Activated T-cell treated with anti-CD3 and anti-CD28 coated beads for 4 hours (primary cell): ENCODE measurements at places on chromosomes 5 and 9.

DNA sequence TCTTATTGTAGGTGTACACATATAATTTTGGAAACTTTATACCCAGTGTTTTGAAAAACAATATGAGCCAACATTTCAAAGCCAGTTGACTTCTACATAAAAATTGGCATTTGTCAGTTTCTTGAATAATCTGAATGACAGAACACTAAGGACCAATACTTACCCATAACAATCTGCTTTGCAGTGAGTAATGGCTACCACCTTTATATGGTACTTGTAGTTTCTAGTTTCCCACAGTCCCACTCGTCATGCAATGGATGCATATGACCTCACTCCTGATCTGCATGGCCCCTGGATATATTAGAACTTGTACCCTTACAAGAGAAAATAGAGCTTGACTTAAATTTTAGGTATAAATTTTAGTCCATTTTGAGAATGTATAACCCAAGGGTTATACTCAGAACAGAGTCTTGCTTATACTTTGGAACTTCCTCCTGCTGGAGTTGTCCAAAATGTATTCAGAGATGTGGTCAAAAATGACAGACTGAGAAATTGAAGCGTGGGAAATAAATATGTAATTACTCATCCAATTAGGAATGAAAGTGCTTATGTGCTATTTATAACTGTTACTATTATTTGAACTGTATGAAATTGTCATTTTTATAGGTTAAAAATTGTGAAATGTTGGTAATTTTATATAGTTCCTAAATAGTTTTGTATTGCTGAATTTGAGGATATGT, 19.5 kb downstream of the XRCC4 start:
- no peak for DNase-seq

- DNase-seq: no peak
Measured at GRCh38 chr9:94875300-94876020, 149.0 kb downstream of the AOPEP start.

DNA sequence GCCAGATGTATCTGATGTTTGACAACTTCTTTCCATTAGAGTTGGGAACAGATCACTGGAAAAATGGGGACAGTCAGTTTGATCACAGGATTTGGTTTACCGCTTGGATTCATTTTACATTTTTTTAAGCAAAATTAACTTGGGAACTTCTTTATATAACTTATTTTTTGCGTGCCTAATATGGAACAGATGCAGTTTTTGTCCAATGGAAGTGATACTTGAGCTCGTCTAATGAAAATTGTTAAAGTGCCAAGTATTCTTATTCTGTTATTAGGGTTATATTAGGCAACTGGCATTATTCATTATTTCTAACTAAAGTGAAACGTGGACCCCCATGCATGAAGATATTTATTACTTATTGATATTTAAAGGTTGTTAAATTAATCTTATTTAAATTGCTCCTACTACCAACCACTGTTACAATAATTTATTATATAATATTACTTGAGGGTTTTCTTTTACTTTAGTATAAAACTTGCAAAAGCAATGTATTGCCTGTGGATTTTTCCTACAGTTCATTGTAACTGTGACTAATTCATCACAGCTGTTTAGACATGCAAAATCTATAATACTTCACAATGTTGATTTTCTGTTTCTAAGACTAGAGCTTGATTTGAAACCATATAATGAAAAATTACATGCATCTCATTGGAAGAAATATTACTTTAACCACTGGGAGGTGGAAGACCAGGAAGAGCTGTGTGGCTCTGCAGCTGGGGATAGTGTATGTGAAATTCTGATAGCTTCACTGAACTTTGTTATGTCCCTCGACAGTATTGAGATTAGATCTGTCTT, 787.3 kb upstream of the WWC1 start:
- DNase-seq: no peak

GRCh38 chr9:129612815-129613519, 7.9 kb downstream of the C9orf50 start:
- DNase-seq: no peak

DNA sequence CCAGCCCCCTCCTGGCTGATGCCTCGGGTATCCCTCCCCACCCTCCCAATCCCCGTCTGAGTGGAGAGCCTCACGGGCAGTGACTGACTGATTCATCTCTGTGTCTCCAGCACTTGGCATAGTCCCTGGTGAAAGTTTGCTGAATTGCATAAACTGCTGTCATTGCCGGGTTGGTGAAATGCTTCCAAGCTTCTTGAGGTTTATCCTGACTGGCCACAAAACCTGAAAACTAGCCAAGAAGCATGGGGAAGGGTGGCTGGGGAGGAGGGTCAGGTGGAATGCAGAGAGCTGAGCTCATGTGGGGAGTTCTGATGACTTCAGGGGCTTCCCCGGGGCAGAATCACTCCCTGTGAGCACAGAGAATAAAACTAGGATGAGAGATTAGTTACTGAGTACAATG, 56.9 kb upstream of the GGTA1 start:
- no peak for DNase-seq

DNA sequence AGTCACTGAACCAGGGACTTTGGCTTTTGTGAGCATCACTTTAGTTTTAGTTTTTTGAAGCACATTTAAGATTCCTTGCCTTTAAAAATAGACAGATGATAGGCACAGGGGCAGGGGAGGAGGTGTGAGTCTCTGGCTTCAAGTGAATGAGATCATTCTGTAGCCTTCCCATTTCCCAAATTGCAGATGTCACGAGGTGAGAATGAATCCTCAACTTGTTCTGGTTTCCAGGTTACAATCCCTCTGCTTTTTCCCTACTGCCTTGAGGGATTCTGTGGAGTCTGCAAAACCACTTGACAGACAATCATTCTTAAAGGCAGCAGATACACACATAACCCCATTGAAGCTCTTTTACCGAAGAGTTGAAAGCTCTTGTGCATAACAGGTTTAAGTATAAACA, 332.4 kb downstream of the DMAC1 start:
- DNase-seq: no peak

- no peak for DNase-seq
Measured at GRCh38 chr5:146390469-146390868, 51.8 kb downstream of the POU4F3 start.

- no peak for DNase-seq
Measured at GRCh38 chr9:75609401-75609800, 281.1 kb upstream of the PCSK5 start.

DNA sequence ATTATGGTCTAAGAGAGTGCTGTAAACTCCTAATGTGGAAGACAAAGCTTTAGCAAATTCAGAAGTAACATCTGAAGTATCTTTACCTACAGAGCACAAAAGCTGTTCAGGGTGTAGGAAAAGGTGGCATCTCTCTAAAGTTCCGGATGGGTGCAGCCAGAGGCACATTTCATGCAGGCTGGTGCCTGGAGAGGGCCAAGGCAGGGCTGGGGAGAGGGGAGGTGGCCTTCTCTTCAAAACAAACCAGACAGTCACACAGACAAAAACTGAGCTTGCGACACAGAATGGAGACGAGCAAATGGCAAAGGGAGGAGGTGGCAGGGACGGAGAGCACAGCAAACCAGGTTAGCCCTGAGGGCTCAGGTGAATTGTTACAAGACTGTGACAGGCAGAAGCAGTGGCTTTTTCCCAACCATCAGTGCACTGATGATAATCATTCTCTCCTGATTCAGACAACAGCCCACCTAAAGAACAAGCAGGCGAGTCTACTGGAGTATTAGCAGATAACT, 121.5 kb upstream of the PCA3 start:
- DNase-seq: no peak

- no peak for DNase-seq
Measured at GRCh38 chr5:160161626-160162025, 42.4 kb upstream of the PWWP2A start.

GRCh38 chr5:31382051-31382878, 149.6 kb downstream of the DROSHA start:
- DNase-seq: no peak

DNA sequence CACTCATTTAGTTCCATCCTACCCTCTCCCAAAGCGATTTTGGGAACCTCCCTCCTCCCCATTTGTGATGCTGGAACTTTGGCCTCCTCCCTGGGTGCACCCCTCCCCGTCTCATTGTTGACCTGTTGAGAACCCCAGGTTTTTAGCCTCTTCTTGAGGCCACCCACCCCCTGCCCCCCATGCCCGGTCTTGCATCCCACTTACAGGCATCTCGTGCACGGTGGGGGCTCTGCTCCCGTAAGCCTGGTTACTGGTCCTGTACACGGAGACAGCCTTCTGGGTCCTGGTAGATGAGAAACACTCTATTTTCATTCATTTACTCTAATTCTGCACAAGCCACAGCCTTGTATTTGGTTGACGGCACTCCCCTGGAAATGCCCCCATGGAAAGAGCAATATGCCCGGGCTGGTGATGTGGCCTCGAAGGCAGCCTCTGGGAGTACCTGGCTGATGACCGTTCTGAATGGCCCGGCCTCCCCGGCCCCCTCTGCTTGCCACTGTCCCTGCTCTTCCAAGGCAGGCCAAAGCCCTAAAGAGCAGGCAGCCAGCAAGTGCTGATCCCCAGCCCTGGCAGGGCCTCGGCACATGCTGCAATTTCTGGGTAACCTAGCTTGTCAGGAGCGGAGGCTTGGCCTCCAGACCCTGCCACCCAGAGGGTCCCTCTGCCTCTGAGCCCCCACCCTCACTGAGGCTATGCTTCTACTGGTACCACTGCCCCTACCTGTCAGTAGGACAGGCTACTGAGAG, 1.9 kb upstream of the MRPS2 start:
- DNase-seq: no peak

- no peak for DNase-seq
Measured at GRCh38 chr5:149608936-149609545, 27.7 kb downstream of the ARHGEF37 start.

DNA sequence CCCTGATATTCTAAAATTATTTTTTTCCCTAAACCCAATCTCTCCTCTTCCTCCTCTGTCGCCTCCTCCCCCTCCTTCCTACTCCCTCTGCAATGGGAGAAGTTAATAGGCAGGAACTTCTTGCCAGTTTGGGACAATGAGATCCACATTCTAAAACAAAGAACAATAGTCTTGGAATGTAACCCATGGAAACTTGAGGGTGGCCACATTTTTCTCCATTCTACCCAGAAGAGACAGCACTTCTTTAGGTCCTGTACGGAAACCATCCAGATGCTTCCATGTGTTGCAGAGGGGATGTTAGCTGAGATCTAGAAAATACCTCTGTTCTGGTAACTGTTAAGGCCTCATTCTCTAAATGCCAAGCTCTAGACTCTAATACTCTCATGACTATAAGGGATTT, 10.0 kb downstream of the SPARC start:
- no peak for DNase-seq

DNA sequence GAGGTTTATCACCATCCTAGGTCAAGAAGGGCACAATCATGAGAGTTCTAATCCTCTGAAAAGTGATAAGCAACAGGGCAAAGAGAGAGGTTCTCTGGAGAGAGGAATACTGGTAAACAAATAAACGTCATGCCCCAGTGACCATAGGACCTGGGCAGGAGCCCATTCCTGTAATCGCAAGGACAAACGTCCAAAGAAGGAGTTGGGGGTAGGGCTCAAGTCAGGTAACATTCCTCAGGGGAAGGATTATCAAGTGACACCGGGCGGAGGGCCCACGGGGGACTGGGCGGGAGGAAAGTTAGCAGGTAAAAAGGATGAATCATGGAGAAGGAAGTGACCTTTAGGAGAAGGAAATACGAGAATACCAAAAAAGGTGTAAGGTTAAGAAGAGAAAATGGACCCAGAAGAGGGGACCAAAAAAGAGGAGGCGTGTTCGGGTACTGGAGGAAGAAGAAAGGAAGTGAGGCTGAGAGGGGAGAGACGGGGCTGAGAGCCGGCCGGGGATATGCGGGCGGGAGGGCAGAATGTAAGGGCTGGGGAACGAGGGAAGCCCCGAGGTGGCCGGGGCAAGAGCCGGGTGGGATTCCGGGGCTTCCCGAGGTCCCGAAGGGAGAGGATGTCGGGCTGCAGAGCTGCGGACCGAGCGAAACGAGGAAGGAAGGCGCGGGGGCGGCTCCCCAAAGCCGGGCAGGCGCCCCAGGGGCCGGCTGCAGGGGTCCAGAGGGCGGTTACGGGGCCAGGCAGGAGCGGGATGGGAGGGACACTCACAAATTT, 583 bp downstream of the DIAPH1 start:
- DNase-seq: peak; percentile 41

DNA sequence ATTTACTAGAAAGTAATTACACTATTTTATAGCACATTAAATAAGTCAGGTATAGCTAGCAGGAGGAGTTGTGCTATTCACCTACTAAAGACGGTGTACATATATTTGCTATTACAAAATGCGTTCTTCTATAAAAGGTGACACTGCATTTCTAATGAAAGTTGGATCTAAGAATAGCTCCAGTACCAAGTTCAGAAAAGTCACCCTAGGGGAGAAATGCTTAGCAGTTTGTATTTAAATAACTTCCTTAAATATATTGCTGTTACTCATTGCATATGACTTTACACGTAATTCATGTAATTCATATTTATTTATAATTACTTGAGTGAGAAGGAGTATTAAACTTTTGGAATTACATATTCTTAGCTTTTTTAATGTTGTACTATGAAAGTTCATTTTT, 7.0 kb upstream of the SUB1 start:
- DNase-seq: no peak

DNA sequence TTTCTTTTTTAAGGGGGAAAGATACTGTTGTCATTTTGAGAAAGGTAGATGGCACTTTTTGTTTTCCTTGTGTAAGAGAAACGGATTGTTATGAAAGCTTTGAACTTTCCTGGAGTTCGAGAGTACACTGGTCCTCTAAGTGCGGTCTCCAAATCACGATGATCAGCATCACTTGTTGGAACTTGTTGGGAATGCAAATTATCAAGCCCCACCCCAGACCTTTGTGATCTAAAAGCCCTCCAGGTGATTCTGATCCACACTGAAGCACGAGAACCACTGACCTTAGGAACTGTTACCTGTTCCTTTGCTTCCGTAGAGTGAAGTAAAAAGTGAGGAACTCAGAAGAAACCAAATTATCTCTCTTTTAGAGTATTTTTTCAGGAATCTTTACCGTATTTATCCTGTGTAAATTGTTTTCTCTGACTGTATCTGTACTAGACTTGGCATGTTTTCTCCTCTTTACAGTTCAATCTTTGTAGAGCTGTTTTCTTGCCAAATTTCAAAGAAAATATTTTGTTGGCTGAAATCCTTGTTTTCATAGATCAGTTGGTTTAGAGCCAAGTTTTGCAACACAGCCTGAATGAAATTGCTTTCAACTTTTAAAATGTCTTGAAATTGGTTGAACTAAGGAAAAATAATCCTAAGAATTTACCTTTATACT, 4.0 kb downstream of the MAT2B start:
- no peak for DNase-seq

GRCh38 chr9:132485393-132485792, 75.4 kb downstream of the CFAP77 start:
- DNase-seq: no peak

DNA sequence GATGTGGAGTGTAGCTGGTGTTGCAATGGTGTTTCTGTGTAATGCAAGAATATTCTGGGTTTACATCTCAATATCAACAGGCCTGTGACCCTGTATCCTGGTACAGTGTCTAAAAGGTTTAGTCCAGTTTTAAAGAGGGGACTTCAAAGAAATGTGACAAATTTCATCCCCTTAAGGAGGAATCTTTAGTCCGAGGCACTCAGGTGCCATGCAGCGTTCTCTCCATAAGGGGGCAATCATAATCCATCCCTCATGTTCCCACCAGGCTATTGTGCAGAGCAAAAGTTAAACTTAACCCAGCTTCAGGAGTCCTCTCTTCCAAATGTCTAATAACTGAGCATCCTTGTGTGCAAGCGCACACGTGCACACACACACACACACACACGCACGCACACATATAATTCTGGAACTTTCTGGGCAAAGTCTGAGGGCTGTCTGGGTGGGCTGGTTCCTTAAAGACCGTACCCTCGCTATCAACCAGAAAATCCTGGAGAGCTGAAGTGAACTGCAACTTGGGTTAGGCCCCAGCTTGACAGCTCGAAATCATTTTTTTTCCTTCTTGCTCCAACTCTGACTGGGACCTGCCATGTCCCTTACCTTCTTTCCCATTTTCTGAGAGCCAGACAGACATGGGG, 46.0 kb downstream of the CRB2 start:
- DNase-seq: no peak
